ENCODE measurements at places on chromosomes 1 and 21.
A peak's percentile ranks its signal among the peaks of the same experiment; 100 is the strongest.

GRCh38 chr1:62070384-62071011, 124.2 kb upstream of the L1TD1 start:
- no peak for DNase-seq

DNA sequence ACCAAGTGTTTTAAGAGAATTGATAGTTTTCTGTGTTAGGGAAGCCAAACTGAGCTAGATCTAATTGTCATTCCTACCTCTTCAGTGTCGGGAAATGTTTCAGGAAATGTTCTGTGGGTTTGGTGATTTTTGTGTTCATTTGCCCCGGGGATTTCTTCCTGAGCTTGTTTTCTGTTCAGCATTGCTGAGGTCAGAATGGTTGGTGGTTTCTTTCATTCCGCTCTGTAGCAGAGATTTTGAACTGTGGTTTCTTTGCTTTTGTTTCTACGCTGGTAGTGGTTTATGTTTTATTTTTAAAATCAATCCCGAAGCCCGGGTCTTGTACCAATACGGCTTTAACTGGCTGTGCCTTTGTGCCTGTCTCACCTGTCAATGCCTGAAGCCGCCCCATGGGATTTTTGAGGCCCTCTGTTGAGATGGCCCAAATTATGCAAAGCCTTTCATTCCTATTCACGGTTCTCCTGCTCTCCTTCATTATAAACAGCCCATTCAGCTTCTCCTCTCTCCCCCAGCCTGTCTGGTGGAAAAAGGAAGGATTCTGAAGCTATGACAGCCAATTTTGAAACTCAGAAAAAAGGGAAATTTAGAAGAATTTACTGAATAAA, 417.2 kb upstream of the KAZN start:
- no peak for DNase-seq

DNA sequence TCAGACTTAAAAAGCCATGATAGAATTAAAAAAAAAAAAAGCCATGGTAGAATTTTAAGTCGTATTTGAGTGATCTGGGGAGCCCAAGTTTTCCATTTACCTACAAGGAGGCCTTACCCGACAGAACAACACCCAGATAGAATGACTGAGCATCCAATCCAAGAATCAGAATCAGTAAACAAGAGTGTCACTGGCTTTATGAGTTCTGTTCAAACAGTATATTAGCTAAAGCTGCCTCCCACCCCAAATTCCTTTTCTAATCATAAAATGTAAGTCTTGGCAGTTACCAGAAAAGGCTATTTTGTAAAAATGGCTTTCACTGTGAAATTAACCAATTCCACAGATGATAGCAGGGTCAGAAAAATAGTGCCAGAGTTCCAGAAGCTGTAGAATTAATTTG, 1.2 kb downstream of the GTF2B start:
- DNase-seq: no peak

DNA sequence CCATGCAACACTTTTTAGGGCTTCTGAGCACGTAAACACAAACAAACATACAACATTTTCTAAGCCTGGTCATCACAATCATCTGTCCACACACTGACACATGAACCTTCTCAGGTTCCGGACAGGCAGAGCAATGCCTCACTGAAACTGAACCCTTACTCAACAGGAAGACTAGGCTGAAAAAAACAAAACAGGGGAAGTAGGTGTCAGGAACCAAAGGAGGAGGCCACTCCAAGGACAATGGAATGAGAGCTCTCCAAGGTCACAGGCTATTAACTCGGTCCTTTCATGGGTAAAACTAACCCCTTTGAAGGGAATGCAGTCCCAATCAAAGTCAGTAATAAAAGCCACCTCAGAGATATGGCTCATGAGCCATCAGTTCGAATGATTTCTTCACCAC, 76.6 kb downstream of the FAM78B start:
- no peak for DNase-seq

DNA sequence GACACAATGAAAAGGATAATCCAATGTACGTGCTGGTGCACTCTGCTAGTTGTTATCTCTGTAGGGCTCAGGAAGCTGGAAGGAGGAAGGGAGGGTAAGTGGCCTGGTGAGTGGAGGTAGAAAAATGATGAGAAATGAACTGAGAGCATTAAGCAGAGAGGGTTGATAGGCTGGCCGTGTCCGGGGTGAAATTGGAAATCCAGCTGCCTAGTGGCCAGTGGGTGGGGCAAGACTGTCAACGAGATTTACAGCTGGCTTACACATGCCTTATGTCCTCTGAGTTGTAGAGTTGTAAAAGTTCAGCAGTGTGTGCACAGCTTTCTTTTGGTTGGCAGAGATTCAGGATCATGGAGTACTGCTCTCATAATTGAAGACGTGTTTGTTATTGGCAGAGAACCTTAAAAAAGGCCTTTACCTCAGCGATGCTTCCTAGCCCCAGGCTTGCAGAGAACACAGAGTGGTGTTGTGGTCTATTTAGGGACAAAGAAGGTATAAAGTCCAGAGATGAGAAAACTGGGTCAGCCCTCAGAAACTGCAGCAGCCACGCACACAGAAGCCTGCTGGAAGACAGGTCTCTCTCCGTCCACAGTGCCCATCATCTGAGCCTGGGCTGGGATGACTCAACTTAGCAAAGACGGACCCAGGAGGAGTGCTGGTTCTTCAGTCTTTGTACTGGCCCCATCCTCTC, 132.4 kb downstream of the EDEM3 start:
- DNase-seq: peak; percentile 91

- no peak for DNase-seq
Measured at GRCh38 chr1:114397601-114398000, 113.4 kb downstream of the TRIM33 start.

DNA sequence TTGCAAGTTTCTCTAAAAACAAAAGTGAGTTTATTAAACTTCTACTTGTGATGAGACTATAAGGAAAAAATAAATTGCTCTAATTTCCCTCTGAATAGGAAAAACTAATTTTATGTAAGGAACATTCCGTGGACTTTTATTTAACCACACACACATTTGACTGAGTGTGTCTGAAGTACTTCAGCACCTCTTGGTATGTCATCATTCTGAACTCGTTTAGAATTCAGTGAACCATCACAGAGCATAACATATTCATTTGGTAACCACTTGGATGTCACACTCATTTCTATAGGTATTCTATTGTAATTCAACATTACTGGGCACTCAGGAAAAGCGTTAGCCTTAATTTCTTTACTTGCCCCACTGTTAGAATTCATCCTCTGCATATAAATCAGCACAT, 79.1 kb downstream of the RGS21 start:
- DNase-seq: no peak

DNA sequence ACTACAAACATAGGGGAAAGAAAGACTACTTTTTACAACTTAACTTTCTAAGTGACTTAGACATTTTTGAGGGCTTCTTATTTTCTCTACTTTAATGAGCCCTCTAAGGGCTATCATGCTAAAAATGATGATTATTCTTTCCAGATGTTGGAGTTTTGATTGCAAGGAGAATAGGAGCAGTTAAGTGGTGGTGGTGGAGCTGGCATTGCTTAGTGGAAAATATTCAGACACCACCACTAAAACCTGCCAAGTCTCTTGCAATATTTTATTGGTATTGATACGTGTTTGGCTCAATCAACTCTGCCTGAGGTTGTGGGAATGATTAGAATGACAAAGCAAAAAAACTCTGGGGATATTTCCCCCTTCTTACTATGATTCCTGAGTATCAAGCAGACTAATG, 82.6 kb upstream of the PTGFR start:
- no peak for DNase-seq

- DNase-seq: no peak
Measured at GRCh38 chr1:84282780-84283333, 18.7 kb upstream of the SAMD13 start.

- no peak for DNase-seq
Measured at GRCh38 chr1:154703170-154703569, 95.2 kb upstream of the ADAR start.

DNA sequence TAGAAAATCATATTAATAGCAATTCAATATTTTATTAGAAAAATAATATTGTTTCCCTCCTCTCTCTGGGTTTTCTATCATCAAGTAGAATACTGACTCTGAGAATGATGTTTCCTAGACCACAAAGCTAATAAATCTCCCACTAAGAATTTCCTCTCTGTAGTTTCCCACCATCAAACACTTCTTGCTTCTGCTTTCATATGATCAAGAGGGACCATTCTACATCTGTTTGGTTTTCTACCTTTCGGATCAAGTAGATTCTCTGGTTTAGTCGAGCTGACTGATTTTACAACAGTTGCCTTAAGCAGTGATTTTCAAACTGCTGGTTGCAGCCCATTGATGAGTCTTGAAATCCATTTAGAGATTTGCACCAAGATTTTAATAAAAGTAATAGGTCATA, 240.2 kb upstream of the PTBP2 start:
- DNase-seq: no peak

GRCh38 chr1:90544356-90544755, 172.7 kb downstream of the BARHL2 start:
- no peak for DNase-seq

- peak; percentile 75 for DNase-seq
Measured at GRCh38 chr1:180501865-180502360, 464 bp downstream of the ACBD6 start.
